ENCODE measurements at places on chromosomes 6 and 20.
A peak's percentile ranks its signal among the peaks of the same experiment; 100 is the strongest.

DNA sequence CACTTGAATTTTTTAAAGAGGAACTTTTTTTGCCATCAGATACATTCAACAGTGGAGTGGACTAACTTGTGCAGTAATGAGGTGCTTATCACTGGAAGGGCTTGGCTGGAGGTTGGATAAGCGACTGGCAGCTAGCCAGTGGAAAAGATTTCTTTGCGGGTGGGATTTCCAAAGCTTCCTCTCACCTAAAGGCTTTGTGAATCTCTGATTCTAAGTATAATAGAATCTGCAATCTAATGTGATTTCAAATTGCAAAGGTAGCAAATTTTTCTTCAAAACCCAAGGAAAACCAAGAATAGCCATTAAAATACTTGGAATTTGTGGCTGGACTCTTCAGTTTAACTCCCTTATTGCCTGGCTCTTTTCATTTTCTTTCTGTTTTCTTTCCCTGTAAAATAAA lies 460.4 kb upstream of the MARCKS start:
- DNase-seq: no peak

- DNase-seq: no peak
These were observed 2.7 kb downstream of the MYCT1 start for GRCh38 chr6:152700427-152700826.

DNA sequence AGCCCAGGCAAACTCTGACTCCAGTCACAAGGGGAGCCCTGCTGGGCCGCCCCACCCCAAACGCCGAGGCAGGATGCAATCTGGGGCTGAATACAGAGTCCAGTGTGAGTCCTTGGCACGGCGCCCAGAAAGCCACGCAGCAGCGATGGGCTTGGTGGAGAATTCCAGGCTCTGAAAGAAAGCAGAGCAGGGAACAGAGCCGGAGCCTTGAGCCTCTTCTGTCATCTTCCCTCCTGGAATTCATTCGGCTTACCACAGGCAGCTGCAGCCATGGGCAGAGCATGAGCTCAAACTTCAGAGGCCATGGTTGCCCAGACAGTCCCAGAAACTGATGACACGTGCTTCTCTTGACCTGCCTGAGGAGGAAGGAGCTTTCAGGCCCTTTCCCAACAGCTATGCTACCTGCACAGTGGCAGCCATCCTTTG lies 441.1 kb upstream of the JARID2 start:
- peak; percentile 89 for DNase-seq

DNA sequence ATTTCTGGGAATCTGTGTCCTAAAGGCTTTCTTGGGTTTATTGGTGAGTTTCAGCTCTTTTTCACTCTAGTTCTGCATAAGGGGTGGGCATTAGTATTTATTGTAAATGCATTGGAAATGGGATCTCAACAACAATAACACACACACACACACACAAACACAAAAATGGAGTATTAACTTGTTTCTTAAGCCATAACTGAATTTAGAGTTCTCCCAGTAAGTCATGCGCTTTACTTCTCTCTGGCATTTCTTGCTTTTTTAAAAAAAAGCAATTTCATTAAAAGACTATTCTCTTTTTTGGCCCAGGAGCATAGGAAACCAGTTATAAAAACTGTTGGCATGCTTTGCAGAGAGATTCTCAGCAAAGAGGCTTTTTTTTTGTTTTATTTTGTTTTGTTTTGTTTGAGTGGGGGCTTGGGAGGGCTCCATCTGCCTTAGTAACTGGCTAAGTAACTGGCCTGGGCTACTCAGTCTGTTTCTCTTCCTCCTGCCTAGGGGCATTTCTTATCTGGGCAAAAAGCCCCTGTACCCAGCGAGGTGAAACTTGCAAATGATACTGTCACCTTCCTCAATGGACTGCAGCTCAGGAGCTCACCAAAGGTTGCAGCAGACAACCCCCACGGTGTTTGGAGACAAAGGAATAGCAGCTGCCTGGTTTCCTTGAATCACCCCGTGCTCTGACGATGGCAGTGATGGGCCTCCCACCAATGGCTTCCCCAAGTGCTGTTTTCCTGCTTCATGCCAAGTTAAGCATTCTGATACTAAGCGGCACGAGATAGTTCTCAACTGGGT lies 128.5 kb downstream of the BCAS1 start:
- peak; percentile 33 for DNase-seq

- no peak for DNase-seq
These were observed 9.0 kb upstream of the SERPINB1 start for GRCh38 chr6:2850538-2851113.

DNA sequence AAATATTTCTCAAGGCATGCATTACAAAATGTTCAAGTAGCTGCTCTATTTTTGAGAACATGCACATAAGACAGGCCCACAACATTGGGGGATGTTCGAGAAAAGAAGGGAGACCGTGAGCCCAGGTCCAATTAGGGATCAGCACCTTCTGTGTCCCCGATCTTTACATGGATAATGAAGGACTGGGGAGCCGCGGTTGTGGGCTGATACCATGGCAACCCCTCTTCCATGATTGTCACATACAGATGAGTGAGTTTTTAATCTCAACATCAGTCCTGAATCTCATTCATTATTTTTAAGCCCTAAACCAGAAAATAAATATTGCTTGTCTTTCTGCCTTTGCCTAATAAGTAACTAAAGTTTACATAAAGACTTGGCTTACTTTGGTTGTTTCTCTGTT lies 935.7 kb downstream of the KIF16B start:
- no peak for DNase-seq

DNA sequence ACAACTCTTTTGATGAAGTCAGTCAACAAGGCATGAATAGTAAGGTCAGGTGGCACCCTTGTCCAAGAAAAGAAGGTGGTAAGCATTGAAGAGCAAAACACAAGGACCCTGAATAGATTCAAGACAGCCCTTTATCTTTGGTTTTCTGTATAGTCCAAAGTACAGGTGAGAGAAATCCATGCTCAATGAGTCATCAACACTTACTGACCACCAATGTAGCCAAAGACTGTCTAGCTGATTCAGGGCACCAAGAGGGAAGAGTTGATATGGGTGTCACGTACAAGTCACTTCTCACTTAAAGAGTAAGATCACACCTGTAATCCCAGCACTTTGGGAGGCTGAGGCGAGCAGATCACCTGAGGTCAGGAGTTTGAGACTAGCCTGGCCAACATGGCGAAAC lies 528.3 kb downstream of the CD83 start:
- no peak for DNase-seq

GRCh38 chr6:29814379-29815117 lies 13.1 kb upstream of the HLA-G start:
- DNase-seq: no peak

GRCh38 chr20:44959638-44960102 lies 527 bp downstream of the TOMM34 start:
- DNase-seq: peak; percentile 55

DNA sequence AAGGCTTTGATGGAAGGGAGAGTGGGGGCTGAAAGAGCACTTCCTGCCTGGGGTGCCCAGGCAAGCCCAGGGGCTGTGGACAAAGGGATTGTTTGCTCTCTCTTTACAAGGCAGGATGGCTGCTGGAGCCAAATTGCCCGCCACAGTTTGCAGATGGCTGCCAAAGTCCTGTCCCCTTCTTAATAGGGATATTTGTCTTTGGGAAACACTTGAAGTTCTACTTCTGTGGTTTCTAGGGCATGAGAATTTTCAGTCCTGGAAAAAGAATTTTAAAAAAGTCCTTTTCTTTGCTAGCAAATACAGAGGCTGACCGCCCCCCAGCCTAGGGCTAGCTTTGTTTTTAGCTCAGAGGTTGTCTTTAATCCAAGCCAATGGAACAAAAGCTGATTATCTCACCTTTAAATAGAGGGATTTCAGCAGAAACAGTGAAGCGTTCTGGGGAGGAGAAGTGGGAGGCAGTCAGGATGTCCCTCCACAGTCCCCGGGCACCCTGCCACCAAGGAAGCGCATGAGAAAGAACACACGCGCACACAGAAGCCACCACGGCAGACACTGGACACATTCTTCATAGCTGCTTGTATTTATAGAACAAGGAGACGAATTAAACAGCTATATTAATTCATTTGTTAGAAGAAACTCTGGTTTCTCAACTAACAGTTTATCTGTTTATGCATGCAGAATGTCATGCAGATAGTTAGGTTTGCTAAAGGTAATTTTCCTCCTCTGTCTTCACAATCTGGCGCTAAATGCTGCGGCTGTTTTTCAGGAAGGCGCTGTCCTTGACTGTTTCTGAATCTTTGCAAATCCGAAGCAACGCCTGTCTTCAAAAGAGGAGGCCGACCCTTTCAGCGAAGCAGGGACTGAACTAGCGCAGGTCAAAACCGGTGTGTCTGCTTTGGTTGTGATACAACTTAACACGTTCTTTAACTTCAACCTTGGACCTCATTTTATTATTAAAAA lies 736.9 kb downstream of the QKI start:
- peak; percentile 8 for DNase-seq

- no peak for DNase-seq
These were observed 243.0 kb downstream of the CD83 start for GRCh38 chr6:14360565-14360964.

- DNase-seq: no peak
These were observed 449.7 kb downstream of the CDH26 start for GRCh38 chr20:60407938-60408337.

GRCh38 chr6:20334334-20334733 lies 67.3 kb upstream of the E2F3 start:
- DNase-seq: peak; percentile 50

- DNase-seq: no peak
These were observed 45.9 kb downstream of the CD164 start for GRCh38 chr6:109336221-109336961.

DNA sequence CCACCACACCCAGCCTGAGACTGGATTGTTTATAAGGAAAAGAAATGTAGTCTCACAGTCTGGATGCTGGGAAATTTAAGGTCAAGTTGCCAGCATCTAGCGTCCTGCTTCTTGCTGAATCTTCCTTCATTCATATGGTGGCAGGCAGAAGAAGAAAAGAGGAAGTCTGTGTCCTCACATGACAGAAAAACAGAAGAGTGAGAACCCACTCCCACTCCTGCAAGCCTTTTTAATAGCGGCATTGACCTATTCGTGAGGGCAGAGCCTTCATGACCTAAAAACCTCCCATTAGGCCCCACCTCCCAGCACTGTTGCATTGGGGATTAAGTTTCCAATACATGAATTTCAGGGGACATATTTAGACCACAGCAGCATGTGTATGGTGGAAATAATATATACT lies 160.8 kb upstream of the BMP2 start:
- DNase-seq: no peak

DNA sequence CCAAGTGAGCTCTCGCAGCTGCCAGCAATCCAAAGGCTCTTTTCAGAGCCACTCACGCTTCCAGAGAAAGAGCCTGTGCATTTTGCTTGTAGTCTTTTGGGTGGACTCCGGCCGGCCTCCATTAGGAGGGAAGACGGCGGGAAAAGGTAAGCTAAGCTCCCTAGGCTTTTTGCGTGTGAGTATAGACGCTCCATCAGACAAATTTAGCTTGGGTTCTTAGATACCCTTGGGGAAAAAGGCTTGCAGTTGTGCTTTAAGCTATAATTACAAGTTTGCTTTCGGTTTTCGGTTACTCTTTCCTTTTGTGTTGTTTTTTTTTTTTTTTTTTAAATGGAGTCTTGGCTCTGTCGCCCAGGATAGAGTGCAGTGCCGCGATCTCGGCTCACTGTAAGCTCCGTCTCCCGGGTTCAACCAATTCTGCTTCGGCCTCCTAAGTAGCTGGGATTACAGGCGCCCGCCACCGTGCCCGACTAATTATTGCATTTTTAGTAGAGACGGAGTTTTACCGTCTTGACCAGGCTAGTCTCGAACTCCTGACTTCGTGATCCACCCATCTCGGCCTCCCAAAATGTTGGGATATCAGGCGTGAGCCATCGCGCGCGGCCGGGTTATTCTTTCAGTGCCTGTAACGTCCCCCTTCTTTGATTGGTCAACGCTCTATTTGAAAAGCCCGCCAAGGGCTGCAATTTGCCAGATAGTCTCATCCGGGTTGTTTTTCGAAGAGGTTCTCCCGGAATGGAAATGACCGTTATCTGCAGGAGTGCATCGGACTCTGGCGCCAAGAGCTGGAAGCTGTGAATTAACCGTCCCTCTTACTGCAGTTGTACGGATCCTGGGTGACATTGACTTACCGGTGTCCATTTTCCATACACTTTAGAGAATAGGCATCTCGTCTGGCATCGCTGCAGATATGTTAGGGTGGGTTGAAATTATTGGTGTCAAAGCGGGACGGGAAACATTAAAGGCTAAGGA lies 18.1 kb downstream of the OR2B2 start:
- DNase-seq: peak; percentile 95

DNA sequence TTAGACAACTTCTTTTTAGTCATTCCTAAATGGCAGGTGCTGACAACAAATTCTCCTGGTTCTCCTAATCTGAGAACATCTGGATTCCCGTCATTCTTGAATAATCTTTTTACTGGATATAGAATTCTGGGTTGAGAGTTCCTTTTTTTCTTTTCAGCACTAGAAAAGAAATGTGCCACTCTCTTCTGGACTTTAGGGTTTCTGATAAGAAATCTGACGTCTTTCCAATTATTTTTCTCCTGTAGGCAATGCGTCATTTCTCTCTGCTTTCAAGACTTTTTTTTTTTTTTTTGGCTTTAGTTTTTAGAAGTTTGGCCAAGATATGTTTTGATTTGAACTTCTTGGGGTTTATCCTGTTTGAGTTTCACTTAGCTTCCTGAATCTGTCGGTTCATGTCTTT lies 66.1 kb upstream of the RNF24 start:
- no peak for DNase-seq

DNA sequence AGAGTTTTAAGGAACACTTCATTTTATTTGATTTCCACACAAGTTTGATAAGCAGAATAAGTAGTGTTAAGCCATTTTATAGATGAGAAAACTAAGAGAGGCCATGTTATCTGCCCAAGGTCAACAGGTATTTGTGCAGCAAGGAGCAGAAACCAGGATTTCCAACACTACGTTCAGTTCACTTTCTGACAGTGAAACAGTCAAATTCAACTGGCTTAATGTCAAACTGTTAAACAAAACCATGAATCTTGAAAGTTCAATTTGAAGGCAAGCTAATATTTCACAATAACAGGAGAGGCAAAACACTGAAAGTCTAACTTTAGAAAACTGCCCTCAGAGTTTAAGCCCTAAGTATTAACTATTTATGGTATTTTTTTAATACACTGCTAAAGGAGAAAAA lies 32.6 kb downstream of the DTNBP1 start:
- DNase-seq: no peak

DNA sequence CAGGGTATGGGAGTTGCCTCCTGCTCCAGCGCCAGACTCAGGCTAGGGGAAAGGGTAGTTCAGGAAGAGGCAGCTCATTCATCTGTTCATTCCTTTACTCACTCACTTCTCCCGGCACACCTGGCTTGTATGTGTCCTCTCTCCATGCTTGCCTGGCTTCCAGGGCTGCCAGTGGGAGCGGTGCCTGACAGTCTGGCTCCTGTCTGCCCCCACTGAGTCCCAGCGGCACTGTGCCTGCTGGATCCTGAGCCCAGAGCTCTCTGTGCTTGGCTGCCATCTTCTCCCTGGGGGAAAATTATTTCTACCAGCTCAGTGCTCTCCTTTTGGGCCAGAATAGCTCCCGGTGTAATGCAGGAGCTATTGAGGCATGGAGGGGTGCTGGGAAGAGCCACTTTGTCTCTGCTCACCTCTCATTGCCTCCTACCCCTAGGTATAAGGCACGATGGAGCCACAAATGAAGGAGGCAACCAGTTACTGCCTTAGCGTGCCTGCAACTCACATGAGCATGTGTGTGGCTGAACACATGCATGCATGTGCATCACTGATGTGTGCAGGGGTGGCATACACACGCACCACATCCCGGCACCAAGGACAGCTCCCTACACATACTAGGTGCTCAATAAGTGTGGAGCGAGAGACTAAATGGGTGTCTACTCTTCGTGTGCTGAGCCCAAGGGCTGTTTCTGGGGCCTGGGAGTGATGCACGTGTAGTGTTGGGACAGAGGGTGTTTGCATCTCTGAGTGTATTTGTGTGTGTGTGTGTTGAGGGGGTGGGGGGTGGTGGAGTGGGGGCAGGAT lies 46.6 kb downstream of the CDH22 start:
- no peak for DNase-seq
